H4 (cell line): ENCODE measurements at places on chromosomes 5 and 9. TPM values are rescaled to one million over a fixed set of nuclear protein-coding genes. Genes with fewer than 3 reads are reported as not detected.
A peak's percentile ranks its signal among the peaks of the same experiment; 100 is the strongest.

DNA sequence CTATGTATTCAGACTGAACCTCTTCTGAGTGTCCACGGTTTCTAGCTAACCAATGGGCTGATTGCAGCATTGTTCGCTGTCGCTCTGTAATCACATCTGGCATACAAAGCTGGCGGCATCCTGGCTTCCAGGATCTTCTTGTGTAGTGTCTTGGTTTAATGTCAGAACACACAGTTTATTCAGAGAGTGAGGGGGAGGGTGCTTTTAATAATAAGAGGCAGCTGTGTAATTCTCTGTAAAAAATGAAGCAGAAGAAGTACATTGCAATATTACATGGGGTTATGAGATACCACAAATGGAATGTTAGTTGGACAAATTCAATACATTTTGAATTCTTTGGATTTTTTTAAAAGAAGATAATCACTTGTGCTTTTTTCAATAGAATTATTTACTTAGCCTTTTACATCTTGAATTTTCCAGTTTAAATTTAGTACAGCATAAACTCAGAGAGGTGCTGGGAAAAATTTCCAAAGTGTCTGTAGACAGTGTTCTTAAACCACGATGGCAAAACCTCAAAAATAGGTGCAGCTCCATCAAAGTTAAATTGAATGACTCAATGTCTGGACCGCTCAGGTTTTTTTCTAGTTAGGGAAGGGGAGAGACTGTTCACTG, 206.0 kb downstream of the PCSK1 start:
- DNase-seq = peak; percentile 70

GRCh38 chr5:127615916-127616315, 33.0 kb upstream of the CTXN3 start:
- no peak for DNase-seq

- DNase-seq = no peak
Measured at GRCh38 chr5:55345327-55345726, 37.5 kb downstream of the MTREX start.

DNA sequence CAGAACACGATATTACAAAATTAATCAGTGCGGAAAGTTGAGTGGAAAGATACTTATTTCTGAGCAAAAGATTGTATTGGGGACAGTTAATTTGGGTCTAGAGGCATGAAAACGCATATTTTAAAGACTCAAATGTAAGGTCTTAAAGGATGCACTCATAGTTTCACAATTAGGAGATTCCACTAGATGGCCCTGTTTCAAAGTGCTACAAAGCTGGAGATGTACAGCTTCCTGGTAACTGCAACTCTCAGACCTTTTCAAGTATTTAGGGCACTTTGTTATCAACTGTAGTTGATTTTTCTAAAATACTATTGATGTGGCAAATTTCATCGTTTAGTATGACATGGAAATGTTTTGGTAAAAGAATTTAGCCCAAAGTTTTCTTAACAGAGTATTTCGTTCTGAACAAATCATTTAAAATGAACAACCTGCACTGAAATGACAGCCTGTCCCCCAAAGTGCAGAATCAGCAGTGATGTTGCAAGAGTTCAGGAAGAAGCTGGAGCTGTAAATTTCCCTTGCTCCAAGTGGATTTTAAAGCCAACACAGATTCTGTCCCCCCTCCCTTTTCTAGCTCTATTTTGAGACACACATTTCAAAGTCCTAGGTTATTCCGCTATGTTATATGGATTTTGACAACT, 16.2 kb upstream of the NDUFB6 start:
- DNase-seq = peak; percentile 28

GRCh38 chr5:127012916-127013315, 17.4 kb downstream of the MARCHF3 start:
- DNase-seq = no peak

DNA sequence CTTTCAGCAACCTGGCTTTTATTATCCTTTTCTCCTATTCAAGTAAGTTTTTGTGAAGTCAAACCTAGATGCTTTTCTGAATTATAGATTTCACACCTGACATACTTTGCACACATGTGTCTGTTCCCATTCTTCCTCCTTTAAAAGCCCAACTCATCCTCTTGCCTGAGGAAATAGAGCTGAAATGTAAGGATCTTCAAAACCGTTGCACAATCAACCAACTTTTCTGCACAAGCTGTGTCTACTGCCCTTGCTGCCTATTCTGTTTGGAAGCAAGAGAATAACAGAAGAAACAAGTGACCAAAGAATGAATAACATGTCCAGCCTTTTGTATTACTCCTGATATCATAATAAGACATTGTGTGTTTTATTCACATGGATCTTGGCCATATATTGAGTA, 95.1 kb upstream of the ITGA1 start:
- DNase-seq = no peak

CRHBP gene
- not detected in 2 replicates for total RNA-seq

GRCh38 chr5:65771266-65771665, 49.3 kb downstream of the NLN start:
- DNase-seq = no peak

MTX3 gene
- 6.7 and 10.3 TPM in 2 replicates for total RNA-seq

DNA sequence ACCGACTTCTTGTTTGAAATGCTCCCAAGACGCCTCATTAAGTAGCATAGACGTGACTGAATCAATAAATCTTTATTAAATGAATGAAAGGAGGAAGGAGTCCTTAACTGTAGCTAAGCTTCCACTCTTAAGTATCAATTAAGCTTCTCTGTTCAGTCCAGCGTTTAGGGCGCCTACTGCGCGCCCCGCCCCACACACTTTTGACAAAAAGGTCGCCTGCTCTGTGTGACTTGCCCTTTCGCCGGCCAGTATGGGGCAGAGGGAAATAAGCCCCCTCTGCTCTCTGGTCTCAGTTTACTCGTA, 662 bp upstream of the DOLPP1 start:
- no peak for DNase-seq

CDX1 gene
- total RNA-seq = not detected in 2 replicates

FAM170A gene
- not detected in 2 replicates for total RNA-seq

DNA sequence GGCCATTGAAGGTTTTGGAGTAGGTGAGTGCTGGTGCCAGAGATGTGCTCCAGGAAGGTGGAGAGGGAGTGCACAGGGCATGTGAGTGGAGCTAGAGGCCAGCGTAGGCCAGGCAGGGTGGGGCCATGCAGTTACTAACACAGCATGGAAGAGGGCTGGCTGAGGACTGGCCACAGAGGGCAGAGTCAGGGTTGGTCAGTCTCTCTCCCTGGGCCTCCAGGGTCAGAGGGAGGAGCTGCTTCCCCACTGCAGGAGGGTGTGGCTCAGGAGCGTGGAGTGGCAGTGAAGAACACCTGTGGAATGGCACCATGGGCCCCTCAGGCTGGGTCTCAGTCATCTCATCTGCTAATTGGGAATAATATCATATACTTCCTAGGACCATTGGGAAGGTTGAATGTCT, 167.7 kb downstream of the MACROH2A1 start:
- DNase-seq = no peak

DNA sequence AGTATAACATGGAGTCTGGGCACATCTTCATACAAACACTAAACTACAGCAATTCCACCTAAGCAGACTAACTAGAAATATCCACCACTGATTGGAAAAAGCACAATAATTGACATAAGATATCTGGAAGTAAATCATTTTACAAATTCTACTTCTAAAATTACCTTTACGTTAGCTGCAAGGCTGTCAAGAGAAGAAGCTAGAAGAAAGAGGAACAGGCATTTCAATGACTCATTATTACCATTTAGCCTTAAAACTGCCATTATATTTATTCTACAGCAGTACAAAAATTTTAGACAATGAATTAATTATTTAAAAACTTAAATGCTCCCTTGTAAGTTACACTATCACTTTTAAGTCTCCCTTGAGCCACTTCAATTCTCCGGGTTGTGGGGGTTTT, 43.4 kb upstream of the PLPP6 start:
- DNase-seq = no peak

DNA sequence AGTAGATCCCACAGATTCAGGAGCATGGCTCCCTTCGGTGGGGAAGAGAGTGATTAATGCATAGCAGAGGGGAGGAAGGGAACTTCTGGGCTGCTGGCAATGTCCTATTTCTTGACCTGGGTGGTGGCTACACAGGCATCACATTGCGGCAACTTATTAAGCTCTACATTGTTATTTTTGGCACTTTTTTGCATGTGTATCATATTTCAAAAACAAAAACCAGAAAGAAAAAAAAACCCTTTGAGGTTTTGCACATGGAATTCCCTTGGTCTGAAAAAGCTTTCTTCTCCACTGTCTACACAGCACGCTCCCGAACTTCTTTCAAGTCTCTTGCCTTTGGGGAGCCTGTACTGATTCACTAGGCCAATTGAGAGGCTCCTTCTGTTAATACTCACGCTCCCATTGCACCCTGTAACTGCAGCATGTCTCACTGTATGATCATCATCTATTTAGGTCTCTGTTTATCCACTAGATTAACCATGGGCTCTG, 25.1 kb downstream of the CEMIP2 start:
- peak; percentile 29 for DNase-seq

RNF183 gene
- not detected in 2 replicates for total RNA-seq

DNA sequence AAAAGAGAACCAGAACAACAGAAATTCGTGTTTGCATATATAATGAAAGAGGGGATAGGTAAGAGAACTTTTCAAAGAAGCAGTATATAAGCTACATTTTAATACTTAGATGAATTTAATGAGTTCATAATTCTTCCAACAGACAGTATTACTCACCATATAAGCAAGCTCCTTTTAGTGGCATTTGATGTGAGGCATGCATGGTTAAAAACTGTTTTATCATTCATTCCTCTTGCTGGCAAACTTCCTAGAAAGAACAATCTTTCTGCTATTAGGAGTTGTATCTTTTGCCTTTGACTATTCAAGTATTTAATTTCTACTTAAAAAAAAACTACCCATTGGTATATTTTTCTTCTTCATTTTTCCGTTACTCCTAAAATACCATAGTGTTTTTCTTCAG, 65.7 kb upstream of the EIF4EBP3 start:
- no peak for DNase-seq

TNFAIP8 gene
- total RNA-seq = 7.6 and 16.5 TPM in 2 replicates

GHR gene
- 1.3 and 3.3 TPM in 2 replicates for total RNA-seq

SEC61B gene
- total RNA-seq = 196 and 227 TPM in 2 replicates

DNA sequence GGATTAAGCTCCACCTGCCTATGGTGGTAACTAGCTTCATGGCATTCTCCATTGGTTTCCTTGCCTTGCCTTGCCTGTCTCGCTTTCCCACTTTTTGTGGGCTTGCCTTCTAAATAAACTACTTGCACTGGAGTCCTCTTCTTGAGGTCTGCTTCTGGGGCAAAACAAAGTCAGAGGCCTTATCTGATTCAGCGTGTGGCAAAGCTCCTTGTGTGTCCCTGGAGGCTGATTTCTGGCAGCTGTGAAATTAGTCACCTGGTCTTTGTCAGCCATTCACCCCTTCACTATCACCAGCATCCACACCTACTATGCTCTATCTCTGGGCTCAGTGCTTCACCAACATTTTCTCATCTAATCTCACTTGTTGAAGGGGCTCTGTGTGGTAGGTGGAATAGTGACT, 176.2 kb downstream of the SEC61B start:
- peak; percentile 56 for DNase-seq
